ENCODE measurements at places on chromosomes 2 and 18.

DNA sequence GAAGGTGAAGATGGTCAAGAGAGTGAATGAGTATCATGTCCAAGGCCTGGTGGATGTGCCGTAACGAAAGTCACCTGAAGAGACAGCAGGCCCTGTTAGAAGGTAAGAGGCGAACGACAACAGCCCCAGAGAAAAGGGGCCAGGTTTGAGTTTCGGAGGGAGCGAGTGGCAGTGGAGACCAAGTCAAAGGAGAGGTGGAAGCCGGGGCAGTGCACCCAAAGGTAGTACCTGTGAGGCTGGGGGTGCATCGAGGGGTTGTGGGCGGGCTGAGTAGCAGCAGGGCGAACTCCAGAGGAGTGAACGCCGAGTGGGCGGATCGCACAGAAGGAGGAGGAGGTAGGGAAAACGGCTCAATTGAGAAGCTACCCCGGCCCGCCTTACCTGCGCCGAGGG lies 358 bp downstream of the USP37 start:
- no peak for DNase-seq

DNA sequence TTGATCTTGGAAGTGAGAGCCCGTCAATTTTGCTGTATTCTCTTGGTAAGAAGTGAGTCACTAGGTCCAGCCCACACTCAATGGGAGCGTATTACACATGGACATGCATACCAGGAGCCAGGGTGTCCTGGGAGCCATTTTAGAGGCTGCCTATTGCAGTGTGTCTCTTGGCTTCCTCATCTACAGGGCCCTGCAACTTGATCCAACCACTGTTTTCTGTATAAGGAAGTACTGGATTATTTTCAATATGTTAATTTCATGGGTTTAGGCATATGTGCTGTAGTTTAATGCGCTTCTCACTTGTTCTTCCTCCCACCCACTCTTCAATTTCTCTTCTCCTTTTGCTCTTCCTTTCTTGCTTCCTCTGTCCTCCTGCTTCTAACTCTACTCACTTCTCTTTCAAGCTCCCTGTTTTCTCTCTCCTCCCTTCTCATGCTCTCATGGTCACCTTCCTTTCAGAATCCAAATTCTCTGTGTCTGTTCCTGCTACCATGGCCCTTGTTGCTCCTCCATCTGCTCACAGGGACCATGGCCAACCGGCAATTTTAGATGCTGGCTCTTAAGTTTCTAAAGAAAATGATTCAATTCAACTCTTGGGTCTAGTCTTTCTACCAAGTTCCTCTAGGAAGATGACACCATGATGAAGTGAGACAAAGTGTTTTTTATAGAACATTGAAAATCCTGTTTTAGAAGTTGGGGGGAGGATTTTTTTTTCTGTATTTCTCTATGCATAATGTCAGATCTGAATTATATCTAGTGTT lies 152.0 kb upstream of the ZEB2 start:
- DNase-seq = no peak

DNA sequence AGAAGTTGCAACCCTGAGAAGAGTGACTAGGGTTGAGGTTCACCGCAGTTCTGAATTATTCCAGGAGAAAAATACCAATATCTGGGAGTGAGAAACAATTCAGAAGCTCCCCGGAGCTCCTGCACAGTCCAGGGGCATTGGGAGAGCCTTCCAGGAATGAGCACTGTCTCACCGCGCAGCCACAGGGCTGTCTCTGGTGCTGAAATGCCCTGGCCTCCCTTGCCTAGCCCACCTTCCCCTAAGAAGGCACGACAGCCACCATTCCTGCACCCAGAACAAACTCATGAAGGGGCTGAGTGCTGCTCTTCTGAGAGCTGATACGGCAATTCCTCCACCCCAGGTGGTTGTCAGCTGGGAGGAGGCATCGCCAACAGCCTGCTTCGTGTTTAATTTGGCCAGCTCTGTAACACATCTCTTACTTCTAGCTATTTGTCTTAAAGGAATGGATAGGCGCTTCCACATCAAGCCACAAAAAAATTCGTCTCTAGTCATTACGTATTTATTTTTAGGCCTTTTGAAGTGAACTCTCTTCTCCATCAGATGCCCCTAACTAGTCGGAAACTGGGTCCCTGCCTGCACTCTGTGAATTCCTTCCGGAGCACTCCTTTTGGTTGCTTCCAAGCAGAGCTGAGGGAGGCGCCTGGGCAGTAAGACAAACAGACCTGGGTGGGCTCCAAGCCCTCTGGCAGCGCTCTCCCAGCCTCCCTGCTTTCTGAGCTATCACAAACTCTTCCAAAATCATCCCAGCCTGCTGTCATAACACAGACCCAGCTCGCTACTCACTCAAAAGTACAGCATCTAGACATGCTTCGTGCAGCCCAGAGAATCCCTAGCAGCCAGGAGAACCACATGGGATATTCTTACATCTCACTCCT lies 120.5 kb upstream of the CCDC68 start:
- DNase-seq = no peak

DNA sequence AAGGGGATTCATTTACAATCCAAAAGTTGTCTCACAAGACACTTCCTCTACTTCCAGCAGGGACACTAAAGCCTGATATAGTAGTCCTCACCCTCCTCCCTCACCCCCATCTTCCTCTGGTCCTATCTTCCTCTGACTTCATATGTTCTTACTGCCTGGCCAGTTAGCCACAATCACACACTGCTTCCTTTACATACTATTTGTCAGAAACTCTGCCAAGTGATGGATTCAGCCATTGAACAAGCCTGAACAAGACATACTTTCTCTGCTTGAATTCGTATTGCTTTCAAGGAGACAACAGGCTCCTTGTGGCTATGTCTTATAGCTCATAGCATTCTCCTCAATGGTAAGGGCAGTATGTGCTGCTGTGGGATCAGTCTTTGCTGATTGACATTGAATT lies 672.2 kb downstream of the BCL11A start:
- DNase-seq = no peak

GRCh38 chr2:72920318-72921087 lies 3.2 kb downstream of the EMX1 start:
- no peak for DNase-seq
